CD4-positive, CD25-positive, alpha-beta regulatory T cell (primary cell): ENCODE measurements at places on chromosomes 12 and 14. TPM values are rescaled to one million over a fixed set of nuclear protein-coding genes. Genes with fewer than 3 reads are reported as not detected.

Gene ASB2
- total RNA-seq, result 0.96 TPM

Gene DENR
- 32.7 TPM for total RNA-seq

Gene RGS6
- total RNA-seq, result 0.69 TPM

Gene DHRS1
- 41.2 TPM for total RNA-seq

Gene SERPINA6
- total RNA-seq, result not detected

Gene EMP1
- 1.6 TPM for total RNA-seq

Gene LIN7A
- 0.25 TPM for total RNA-seq

Gene NEUROD4
- total RNA-seq, result not detected

GRCh38 chr14:50064993-50065392 is 51.4 kb downstream of the VCPKMT start:
- no peaks in the 10 kb centered on the region for H3K27me3 ChIP-seq
- peak; percentile 45 for DNase-seq
- peaks cover 62% of the 10 kb centered on the region for H3K4me1 ChIP-seq

- no peak overlapping the region for H3K4me3 ChIP-seq
- no peaks in the 10 kb centered on the region for H3K27me3 ChIP-seq
- no peak overlapping the region for H3K27ac ChIP-seq
Measured at GRCh38 chr14:82190742-82191141, 657.1 kb upstream of the SEL1L start.

DNA sequence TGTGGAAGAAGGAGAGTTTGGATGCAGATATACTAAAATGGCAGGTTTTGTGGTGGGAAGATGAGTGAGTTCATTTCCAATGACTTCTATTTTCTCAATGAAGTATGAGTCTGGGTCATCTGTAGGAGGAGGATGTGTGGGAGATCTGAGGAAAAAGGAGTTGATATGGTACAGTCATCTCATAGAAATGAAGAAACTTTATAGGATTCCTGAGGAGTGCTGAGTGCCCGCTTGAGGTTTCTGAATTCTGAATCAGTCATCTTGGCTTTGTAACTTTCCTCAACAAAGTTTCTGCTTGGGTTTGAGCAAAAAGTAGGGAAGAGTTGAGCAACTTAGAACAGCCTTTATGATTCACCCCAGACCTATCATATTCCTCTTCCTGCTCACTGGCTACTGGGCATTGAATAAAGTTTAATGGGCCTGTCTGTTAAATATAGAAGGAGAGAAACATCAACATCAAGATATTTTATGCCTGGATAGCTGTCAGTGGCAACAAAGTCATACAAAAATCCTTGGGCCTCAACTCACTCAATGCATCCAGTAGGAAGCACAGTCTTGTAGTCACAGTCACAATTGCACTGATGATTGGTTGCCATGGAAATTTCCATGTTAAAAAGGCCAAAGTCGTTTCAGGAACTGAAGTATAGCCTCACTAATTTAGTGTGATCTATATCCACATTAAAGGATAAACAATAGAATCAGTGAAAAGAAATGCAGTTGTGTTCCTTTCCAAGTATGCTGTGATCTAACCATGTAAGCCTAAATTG is 284.7 kb downstream of the DUSP6 start:
- no peak overlapping the region for H3K4me3 ChIP-seq
- no peak overlapping the region for H3K27ac ChIP-seq
- DNase-seq, result no peak
- H3K27me3 ChIP-seq, result no peaks in the 10 kb centered on the region

- DNase-seq, result no peak
- no peak overlapping the region for H3K4me3 ChIP-seq
- no peaks in the 10 kb centered on the region for H3K4me1 ChIP-seq
- no peaks in the 10 kb centered on the region for H3K27me3 ChIP-seq
- H3K36me3 ChIP-seq, result no peaks in the 10 kb centered on the region
Measured at GRCh38 chr12:107138990-107139389, 45.6 kb upstream of the CRY1 start.

- no peak overlapping the region for H3K4me3 ChIP-seq
- no peaks in the 10 kb centered on the region for H3K27me3 ChIP-seq
- peaks cover 3% of the 10 kb centered on the region for H3K4me1 ChIP-seq
- no peak overlapping the region for H3K27ac ChIP-seq
Measured at GRCh38 chr14:102854091-102854703, 68.3 kb upstream of the AMN start.

GRCh38 chr12:60981473-60981872 is 1278.7 kb upstream of the USP15 start:
- H3K36me3 ChIP-seq, result no peaks in the 10 kb centered on the region
- no peaks in the 10 kb centered on the region for H3K4me1 ChIP-seq
- H3K27me3 ChIP-seq, result no peaks in the 10 kb centered on the region
- DNase-seq, result no peak
- H3K4me3 ChIP-seq, result no peak overlapping the region

DNA sequence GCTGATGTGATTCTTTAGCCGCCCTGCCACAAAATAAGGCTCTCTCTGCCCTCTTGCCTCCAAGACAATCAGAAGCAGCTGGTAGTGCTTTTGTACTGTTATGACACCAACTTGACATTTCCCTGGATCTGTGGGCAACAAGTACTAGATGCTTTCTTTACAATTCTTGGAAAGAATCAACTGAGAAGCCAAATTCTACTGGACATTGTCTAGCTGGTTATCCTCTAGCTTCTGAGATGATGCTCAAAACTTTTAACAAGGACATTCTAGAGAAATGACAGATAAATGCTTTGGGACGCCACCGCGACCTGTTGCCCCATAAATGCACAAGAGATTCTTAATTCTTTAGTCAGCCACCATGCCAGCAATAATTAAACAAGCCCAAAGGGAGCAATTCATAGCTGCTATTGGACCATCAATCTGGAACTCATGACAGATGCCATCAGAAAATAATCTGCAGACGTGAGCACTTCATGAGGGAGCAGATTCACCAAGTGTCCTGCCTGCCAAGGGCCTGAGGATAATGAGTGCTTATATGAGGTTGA is 22.8 kb downstream of the FMNL3 start:
- no peaks in the 10 kb centered on the region for H3K36me3 ChIP-seq
- H3K27ac ChIP-seq, result no peak overlapping the region
- no peak for DNase-seq
- H3K4me3 ChIP-seq, result no peak overlapping the region

GRCh38 chr12:56333197-56333678 is 562 bp downstream of the PAN2 start:
- peak overlapping the region; percentile 93 for H3K4me3 ChIP-seq
- no peaks in the 10 kb centered on the region for H3K27me3 ChIP-seq
- H3K4me1 ChIP-seq, result peaks cover 24% of the 10 kb centered on the region
- no peak for DNase-seq
- peak overlapping the region; percentile 100 for H3K27ac ChIP-seq
- no peaks in the 10 kb centered on the region for H3K36me3 ChIP-seq

DNA sequence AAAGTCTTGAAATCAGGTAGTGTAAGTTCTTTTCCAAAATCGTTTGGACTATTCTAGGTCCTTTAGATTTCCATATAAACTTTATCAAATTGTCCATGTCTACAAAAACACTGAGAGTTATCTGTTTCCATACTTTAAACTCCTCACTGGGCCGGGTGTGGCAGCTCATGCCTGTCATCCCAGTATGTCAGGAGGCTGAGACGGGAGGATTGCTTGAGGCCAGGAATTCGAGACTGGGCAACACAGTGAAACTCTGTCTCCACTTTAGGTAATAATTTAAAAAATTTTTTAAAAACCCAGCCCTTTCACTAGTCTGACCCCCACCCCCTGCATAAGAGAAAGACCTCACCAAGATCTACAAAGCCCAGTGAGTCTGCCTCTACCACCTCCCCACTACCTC is 6.4 kb upstream of the ISM2 start:
- no peak for DNase-seq
- H3K36me3 ChIP-seq, result peaks cover 13% of the 10 kb centered on the region
- H3K4me3 ChIP-seq, result no peak overlapping the region
- H3K27ac ChIP-seq, result no peak overlapping the region

DNA sequence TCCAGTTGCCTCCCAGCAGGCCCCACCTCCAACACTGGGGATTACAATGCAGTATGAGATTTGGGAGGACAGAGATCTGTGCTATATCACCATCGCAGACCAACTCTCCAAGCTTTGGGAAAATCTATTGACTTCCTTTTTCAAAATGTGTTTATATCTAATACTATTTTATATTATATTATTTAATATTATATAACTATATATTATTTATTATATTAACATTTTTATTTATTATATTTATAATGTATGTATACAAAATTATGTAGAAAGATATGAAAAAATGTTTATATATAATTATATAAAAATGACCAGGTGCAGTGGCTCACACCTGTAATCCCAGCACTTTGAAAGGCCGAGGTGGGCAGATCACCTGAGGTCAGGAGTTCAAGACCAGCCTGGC is 36.4 kb downstream of the DNAH10 start:
- H3K4me3 ChIP-seq, result no peak overlapping the region
- H3K27ac ChIP-seq, result no peak overlapping the region
- H3K36me3 ChIP-seq, result no peaks in the 10 kb centered on the region
- no peaks in the 10 kb centered on the region for H3K27me3 ChIP-seq
- H3K4me1 ChIP-seq, result no peaks in the 10 kb centered on the region

GRCh38 chr14:94921882-94922585 is 152.1 kb upstream of the GSC start:
- DNase-seq, result no peak
- H3K27ac ChIP-seq, result no peak overlapping the region
- H3K27me3 ChIP-seq, result no peaks in the 10 kb centered on the region
- no peaks in the 10 kb centered on the region for H3K36me3 ChIP-seq
- no peaks in the 10 kb centered on the region for H3K4me1 ChIP-seq

- no peak for DNase-seq
- no peak overlapping the region for H3K4me3 ChIP-seq
- H3K36me3 ChIP-seq, result no peaks in the 10 kb centered on the region
- no peaks in the 10 kb centered on the region for H3K4me1 ChIP-seq
Measured at GRCh38 chr12:78406213-78406612, 458.4 kb upstream of the SYT1 start.

GRCh38 chr12:94318181-94318580 is 141.5 kb downstream of the CEP83 start:
- no peaks in the 10 kb centered on the region for H3K27me3 ChIP-seq
- no peak for DNase-seq
- no peak overlapping the region for H3K4me3 ChIP-seq
- no peak overlapping the region for H3K27ac ChIP-seq

DNA sequence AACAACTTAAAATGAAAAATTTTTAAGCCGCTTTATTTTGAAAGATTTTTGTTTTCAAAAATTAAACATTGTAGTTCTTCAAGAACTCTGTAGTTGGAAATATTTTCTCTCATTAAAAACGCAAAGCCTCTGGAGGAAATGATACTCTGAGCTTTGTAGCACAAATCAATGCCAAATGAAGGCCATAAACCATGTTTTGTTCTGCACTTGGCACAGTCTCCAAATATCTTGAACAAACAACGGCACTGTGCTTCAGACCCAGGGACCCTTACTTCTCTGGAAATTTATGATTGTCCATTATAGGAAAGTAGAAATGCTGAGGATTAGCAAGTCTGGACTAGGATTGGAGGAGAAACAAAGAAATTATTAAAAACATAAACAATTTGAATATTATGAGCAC is 160.8 kb upstream of the BMP4 start:
- no peaks in the 10 kb centered on the region for H3K4me1 ChIP-seq
- no peaks in the 10 kb centered on the region for H3K36me3 ChIP-seq
- peaks cover 1% of the 10 kb centered on the region for H3K27me3 ChIP-seq

- no peak overlapping the region for H3K27ac ChIP-seq
- no peak overlapping the region for H3K4me3 ChIP-seq
- no peaks in the 10 kb centered on the region for H3K27me3 ChIP-seq
Measured at GRCh38 chr14:65159281-65160062, 57.2 kb upstream of the MAX start.

DNA sequence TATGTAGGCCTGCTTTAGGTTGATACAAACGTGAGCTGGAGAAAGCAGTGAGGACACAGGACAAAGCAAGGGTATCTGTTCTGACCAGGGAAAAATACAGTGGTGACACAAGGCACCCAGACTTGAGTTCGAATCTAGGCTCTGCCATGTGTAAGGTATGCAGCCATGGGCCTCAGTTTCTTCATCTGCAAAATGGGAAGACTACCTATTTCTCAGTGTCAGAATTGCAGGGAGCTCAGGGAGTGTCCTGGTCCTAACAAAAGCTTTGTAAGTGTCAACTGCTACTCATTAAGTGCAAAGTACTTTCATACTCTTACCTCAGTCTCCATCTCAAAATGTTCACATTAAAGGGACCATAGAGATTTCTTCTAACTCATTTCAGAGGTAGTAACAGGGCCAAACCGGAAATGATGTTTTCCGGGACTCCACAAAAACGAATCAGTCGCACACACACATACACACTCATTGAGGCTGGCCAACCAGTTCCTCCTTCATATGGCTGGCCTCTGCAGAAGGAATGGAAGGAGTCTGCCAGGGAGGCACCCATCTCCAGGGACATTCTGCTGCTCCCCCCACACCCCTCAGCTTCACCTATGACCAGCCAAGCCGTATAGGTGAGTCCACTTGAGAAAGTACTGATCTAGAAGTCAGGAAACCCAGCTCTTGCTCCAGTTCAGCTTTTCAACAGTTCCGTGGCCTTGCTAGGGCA is 7.8 kb downstream of the CTDSP2 start:
- H3K4me1 ChIP-seq, result peaks cover 100% of the 10 kb centered on the region
- H3K36me3 ChIP-seq, result no peaks in the 10 kb centered on the region

DNA sequence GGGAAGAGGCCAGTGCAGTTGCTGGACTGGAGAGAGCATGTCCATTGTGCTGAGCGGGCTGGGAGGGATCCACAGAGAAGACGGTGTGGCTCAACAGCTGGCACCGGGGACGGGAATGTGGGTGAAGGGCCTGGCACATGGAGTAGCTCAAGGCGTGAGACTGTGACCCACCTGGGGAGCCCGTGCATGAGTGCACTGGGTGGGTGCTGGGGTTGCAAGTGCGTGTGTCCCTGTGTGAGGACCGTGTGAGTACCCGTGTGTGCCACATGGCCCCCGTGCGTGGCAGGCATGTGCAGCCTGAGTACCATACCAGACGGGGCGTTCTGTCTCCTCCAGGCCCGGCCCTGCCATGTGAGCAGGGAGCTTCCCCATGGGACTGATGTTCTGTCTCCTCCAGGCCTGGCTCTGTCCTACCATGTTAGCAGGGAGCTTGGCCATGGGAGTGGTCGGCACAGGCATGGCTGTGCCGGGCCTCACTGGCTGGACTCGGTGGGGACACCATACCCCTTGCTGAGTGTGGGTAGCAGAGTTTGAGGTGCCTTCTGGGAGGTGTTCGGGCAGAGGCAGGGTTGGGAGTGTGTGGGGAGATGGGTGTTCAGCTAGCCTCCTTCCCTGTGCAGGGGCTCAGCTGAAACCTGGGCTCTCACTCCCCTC is 234.4 kb downstream of the TMEM121 start:
- H3K4me1 ChIP-seq, result no peaks in the 10 kb centered on the region
- no peak overlapping the region for H3K27ac ChIP-seq
- no peak overlapping the region for H3K4me3 ChIP-seq
- no peaks in the 10 kb centered on the region for H3K27me3 ChIP-seq

DNA sequence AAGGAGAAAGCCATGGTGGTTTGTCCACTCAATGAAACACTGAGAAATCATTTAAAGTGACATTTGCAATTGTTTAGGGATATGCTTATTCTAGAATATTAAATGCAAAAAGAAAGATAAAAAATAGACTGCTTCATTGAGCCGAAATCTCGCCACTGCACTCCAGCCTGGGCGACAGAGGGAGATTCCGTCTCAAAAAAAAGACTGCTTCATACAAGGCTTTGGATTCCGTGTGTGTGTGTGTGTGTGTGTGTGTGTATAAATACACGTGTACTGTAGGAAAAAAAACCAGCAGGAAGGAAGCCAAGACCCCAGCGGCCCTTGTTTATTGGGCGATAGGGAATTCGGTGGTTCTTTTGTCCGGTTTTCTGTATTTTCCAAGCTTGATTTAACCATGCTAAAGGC is 3.2 kb upstream of the ZNF839 start:
- no peaks in the 10 kb centered on the region for H3K36me3 ChIP-seq
- H3K4me3 ChIP-seq, result peak overlapping the region; percentile 91
- H3K27me3 ChIP-seq, result no peaks in the 10 kb centered on the region
- peak; percentile 25 for DNase-seq
- peak overlapping the region; percentile 68 for H3K27ac ChIP-seq
